ENCODE measurements at places on chromosomes 4 and X.

GRCh38 chr4:139800082-139800481 lies 134.5 kb downstream of the MGST2 start:
- DNase-seq, result no peak

DNA sequence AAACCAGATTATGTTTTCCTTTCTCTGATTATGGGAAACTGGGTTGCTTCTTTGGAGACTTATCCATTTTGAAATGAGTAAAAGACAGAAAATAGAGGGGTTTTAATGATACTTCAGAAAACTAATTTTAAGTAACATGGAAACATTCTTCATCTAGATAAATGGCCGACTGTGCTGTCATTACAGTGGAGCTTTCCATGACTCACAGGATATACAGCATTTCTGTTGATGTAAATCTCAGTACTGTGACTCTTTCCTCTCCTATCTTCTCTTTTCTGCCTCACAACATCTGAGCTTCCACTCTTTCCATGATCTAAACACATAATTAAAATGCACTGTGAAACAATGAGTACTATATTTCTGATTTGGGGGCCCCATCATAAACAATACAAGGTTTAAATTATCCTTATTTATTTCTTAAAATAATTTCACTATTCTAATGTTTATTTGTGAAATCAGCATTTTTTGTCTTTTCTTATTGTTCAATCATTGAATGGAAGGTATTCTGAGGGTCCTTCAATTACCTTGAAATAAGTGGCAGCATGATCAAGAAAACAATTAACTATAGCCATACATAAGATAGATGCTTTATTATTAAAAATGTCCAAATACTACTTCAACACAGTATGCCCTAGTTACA lies 19.3 kb downstream of the SEC24D start:
- DNase-seq, result no peak

GRCh38 chr4:156018383-156018782 lies 64.7 kb upstream of the CTSO start:
- no peak for DNase-seq

DNA sequence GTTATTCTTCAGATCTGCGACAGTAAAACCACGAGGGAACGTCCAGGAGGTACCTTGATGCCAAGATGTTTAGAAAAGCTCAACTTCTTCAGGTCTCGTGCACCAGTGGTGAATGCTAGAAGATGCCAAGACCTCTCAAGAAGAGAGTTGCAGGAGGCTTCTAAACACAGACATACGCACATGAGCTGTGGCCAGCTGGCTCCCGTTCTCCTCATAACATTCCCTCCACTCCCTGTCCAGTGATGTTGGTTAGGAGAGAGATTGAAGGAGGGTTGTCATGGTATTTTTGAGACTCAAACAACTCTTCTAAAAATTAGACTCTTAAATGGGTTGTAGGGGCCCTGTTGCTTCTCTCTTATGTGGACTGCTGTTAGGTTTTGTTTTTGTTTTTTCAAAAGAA lies 184.3 kb downstream of the QDPR start:
- no peak for DNase-seq

- DNase-seq, result no peak
Measured at GRCh38 chrX:857376-857775, 226.8 kb downstream of the SHOX start.

- DNase-seq, result no peak
Measured at GRCh38 chr4:38939165-38939564, 71.6 kb downstream of the FAM114A1 start.

GRCh38 chr4:55378617-55379467 lies 16.9 kb upstream of the TMEM165 start:
- no peak for DNase-seq

GRCh38 chr4:53943345-53944085 lies 120.9 kb downstream of the CHIC2 start:
- DNase-seq, result no peak

GRCh38 chr4:179584101-179584500 lies 2141.9 kb upstream of the AGA start:
- DNase-seq, result no peak

- DNase-seq, result no peak
Measured at GRCh38 chr4:182143822-182144625, 99.2 kb upstream of the TENM3 start.

DNA sequence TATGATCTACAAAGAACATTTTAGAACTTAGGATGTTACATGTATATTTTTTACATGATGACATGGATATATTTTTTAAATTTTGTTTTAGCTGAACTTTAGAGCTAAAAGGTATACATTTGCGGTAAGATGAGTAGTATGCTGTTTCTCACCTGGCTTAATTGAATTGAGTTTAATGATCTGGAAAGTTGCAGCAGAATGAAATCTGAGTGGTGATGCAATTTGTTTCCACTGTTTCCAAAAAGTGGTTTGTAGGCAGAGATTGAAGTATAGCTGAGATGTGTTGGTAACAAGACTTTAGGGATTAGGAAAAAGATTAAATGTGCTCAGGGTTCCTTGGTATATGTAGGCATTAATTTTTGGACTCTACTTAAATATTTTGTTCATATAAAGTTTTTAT lies 68.1 kb downstream of the HPF1 start:
- no peak for DNase-seq

GRCh38 chrX:119402588-119402987 lies 3.5 kb downstream of the SLC25A43 start:
- DNase-seq, result no peak

GRCh38 chr4:5503336-5503936 lies 204.9 kb downstream of the EVC2 start:
- DNase-seq, result no peak

GRCh38 chr4:52051213-52051614 lies at the start of gene SPATA18:
Gene SPATA18, plus strand, starts transcription at chr4:52051304. Its CDS starts 401 bp downstream, at chr4:52051705.
- no peak for DNase-seq

- no peak for DNase-seq
Measured at GRCh38 chr4:128322986-128323385, 35.4 kb upstream of the PGRMC2 start.

GRCh38 chr4:133618963-133619362 lies 469.9 kb downstream of the PCDH10 start:
- DNase-seq, result no peak

DNA sequence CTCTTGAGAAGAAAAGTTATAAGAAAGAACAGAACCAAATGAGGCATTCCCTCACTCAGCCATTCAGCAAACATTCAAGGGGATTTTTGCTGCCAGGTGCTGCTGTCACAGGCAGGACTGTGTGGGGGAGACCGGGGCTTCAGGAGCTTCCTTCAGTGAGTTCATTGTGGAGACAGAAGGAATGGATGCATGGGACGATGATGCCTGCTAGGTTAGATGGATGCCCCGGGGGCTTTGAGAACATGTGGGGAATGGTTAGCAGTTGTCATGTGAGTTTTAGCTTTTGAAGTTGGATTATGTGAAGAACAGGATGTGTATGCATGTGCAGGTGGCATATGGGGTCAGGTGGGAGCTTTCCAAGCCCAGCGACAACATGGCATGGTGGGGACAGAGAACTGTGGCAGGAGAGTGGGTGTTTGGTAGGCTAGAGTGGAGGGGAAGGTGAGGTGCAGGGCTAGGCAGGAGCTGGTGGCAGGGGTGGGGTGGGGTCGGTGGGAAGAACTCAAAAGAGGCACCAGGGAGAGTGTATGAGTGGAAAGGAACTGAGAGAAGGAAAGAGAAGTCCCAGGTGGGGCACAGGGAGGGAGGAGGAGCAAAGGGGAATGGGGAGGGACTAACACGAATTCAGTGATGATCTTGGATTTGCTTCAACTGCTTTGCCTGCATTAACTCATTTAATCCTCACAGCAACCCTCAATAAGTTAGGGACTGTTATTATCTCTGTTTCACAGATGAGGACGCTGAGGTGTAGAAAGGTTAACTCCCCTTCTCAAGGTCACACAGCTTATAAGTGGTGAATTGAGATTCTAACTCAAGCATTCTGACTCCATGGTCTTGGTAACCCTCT lies 8.4 kb downstream of the DCUN1D4 start:
- DNase-seq, result no peak

GRCh38 chr4:28358606-28359005 lies 1498.0 kb downstream of the STIM2 start:
- no peak for DNase-seq

GRCh38 chr4:119795986-119796578 lies 167.5 kb upstream of the PDE5A start:
- no peak for DNase-seq

- no peak for DNase-seq
Measured at GRCh38 chr4:107548211-107548905, 171.7 kb downstream of the PAPSS1 start.

- no peak for DNase-seq
Measured at GRCh38 chr4:133592591-133592990, 443.5 kb downstream of the PCDH10 start.

DNA sequence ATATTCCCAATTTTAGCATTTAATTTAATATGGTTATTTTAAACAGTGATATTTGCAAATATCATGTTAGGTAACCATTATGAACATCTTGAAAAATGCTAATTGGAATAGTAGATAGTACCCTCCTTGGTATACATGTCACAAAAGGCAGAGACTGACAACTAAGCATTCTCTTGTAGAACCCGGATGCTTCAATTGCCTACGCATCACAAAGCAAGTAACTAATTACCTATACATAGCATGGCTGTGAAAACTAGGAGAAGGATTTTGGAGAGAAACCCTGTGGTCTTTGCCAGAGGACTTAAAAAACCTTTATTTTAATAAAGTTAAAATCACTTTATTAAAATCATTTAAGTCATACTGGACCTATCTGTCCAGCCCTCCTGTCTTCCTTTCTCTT lies 764.1 kb upstream of the TENM3 start:
- no peak for DNase-seq

- DNase-seq, result no peak
Measured at GRCh38 chrX:48883729-48884128, 13.8 kb downstream of the TIMM17B start.

DNA sequence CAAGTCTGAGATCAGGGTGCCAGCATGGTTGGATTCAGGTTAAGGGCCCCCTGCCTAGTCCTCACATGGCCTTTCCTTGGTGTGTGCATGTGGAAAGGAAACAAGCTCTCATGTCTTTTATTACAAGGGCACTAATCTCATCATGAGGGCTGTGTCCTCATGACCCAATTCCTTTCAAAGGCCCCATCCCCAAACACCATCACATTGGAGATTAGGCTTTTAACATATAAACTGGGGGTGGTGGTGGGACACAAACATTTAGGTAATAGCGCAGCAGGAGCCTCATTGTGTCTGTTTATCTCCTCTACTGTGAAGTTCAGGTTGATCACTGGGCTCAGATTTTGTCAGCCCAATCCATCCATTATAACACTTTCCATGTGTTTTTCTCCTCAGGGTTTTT lies 41.0 kb downstream of the BEX3 start:
- no peak for DNase-seq

GRCh38 chrX:154731881-154732280 lies 19.0 kb downstream of the GAB3 start:
- DNase-seq, result no peak

- no peak for DNase-seq
Measured at GRCh38 chr4:164484551-164484950, 269.4 kb upstream of the SMIM31 start.

- no peak for DNase-seq
Measured at GRCh38 chr4:118682928-118683327, 2.3 kb upstream of the METTL14 start.

- no peak for DNase-seq
Measured at GRCh38 chr4:78939667-78940008, 400 bp upstream of the PAQR3 start.

GRCh38 chr4:63505714-63506460 lies 903.4 kb downstream of the TECRL start:
- DNase-seq, result no peak

DNA sequence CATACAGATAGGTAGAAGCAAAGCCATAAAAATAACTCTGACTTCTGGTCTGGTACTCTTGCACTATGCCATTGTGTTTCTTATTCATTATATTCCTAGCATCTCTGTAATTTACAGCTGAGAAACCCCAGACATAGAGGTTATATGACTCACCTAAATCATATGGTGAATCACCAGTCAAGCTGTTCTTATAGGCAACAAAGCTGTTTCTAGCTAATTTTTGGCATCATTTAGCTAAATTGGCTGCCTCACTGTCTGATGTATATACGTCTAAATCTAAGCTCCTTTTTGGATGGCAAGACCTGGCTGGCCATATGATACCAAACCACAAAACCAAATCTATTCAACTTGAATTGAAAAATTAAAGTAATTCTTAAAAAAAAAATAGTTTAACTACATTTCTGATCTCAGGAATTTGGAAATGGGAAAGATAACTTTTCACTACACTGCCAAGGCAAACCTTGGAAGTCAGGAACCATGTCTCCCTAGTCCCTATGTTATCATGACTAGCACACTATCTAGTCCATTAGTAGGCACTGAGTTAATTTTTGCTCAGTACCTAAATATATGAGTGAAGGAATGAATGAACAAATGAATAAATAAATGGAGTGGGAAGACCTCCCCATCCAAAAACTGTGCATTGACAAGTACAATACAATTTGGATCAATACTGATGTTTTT lies 41.3 kb upstream of the STAG2 start:
- DNase-seq, result no peak

DNA sequence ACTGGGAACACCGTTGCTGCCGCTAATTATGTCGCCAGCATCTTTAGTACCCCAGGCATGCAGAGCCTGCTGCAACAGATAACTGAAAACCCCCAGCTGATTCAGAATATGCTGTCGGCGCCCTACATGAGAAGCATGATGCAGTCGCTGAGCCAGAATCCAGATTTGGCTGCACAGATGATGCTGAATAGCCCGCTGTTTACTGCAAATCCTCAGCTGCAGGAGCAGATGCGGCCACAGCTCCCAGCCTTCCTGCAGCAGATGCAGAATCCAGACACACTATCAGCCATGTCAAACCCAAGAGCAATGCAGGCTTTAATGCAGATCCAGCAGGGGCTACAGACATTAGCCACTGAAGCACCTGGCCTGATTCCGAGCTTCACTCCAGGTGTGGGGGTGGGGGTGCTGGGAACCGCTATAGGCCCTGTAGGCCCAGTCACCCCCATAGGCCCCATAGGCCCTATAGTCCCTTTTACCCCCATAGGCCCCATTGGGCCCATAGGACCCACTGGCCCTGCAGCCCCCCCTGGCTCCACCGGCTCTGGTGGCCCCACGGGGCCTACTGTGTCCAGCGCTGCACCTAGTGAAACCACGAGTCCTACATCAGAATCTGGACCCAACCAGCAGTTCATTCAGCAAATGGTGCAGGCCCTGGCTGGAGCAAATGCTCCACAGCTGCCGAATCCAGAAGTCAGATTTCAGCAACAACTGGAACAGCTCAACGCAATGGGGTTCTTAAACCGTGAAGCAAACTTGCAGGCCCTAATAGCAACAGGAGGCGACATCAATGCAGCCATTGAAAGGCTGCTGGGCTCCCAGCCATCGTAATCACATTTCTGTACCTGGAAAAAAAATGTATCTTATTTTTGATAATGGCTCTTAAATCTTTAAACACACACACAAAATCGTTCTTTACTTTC lies 1.8 kb downstream of the UBQLN2 start:
- DNase-seq, result peak; percentile 5
